AG04450 (cell line): ENCODE measurements at places on chromosomes 13 and 19.

GRCh38 chr13:74644229-74644628, 510.0 kb upstream of the KLF12 start:
- no peak for DNase-seq

- DNase-seq = no peak
Measured at GRCh38 chr13:112929783-112930055, 39.3 kb upstream of the MCF2L start.

DNA sequence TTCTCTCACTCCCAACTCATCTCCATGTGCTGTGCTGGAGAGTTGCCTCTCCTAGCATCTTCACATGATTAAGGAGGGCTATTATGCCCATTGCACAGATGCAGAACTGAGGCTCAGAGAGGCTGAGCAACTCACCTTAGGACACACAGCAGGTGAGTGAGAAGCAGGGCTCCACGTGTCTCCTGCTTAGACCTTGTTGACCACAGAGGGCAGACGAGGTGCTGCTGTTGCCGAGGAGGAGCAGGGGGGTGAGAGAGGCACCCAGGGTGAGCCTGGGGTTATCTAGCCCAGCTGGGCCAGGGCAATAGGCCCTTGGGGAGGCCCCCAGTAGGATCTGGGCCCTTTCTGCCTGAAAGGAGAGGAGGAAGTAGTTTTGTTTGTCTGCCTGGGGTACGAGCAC, 2.4 kb upstream of the HSH2D start:
- DNase-seq = no peak

- no peak for DNase-seq
Measured at GRCh38 chr19:14821937-14822336, 13.0 kb downstream of the OR7A5 start.

- no peak for DNase-seq
Measured at GRCh38 chr19:18895038-18895823, 727 bp downstream of the CERS1 start.

DNA sequence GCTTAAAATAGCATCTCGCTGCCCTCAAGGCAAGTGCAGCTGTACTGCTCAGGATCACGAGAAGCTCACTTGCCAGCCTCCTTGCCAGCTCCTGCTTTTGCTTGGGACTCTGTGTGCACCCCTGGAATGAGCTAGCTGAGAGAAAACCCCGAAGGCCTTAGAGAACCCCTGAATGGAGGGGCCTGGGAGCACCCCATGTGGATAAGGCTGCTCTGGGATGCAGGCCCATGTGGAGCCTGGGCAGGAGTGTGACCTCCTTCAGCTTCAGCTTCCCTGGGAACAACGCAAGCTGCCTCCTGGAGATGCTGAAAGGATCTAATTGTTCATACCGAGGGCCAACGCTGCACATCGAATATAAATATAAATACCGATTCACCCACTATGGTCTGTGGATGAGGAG, 109.2 kb downstream of the HSPH1 start:
- DNase-seq = no peak

DNA sequence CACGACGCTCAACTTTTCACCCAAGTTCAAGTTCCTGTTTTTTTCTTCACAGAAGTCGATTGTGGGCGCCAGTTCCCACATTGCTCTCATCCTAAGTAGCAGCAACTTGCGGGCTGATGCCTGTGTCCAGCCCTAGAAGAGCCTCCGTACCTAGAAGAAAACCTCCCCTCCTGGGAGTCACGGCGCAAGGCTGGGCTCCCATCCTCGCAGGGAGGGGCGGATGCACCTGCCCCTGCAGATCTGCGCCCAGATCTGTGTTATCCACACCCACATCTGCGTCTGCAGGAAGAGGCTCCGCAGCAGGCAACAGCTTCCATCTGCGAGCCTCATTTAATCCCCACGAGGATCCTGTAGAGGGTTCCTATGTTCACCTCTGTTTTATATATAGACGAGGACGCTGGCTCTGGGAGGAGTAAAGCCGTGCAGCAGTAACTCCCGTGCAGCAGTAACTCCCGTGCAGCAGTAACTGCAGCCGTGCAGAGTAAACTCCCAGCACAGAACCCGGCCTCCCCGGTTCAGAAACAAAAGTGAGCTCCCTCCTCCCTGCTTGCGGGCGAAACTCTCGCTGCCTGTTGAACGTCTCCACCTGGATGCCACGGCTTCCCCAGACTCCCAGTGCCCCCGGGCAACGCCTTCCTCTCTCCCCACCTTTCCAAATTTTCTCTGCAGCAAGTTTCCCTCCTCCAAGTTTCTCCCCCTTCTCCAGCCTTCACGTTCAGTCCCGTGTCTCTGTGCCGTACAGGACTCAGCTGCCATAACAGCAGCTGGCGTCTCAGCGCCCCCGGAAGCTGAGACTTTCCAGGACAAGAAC, 23.5 kb upstream of the LAIR1 start:
- no peak for DNase-seq

DNA sequence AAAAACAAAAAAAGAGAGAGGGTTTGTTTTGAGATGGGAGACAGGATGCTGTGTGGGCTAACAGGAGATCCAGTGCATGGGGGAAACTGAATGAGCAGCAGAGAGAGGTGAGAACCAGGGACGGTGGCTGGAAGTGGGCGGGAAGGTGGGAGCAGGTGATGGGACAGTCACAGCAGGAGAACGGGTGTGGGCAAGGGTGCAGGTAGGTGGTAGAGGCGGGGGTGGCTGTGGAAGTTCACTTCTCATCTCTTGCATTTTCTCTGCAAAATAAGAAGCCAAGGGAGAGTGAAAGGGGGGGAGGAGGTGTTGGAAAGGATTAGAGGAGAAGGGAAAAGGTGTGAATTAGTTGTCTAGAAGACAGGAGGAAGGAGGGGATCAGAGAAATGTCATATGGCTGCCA, 21.9 kb downstream of the FBXO17 start:
- DNase-seq = no peak

DNA sequence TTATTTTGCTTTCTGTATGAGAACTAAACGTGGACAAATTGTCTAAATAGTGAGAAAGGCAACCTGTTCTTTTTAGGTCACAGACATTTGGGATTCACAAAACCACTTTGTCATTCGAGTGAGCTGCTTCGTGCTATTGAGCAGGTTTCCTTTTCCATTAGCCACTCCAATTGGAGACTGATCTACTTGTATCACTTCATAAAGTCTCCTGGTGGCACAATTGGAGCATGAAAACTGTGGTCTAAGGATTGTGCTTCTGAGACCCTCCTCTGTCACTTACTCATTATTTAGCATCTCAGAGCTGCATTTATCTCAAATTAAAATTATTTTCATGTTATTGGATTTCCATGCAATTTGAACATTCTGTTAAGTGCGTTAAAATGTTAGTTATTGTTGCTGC, 397.7 kb downstream of the TDRD3 start:
- no peak for DNase-seq
